ENCODE measurements at places on chromosomes 16 and 17.
A peak's percentile ranks its signal among the peaks of the same experiment; 100 is the strongest.

- no peak for DNase-seq
These were observed 5.9 kb downstream of the LITAFD start for GRCh38 chr16:8887952-8888560.

- DNase-seq: no peak
These were observed 10.8 kb downstream of the LYRM1 start for GRCh38 chr16:20911361-20911760.

- DNase-seq: no peak
These were observed 61.1 kb upstream of the MTMR4 start for GRCh38 chr17:58575511-58575910.

- DNase-seq: no peak
These were observed 1.6 kb downstream of the ZNF598 start for GRCh38 chr16:2008009-2008526.

DNA sequence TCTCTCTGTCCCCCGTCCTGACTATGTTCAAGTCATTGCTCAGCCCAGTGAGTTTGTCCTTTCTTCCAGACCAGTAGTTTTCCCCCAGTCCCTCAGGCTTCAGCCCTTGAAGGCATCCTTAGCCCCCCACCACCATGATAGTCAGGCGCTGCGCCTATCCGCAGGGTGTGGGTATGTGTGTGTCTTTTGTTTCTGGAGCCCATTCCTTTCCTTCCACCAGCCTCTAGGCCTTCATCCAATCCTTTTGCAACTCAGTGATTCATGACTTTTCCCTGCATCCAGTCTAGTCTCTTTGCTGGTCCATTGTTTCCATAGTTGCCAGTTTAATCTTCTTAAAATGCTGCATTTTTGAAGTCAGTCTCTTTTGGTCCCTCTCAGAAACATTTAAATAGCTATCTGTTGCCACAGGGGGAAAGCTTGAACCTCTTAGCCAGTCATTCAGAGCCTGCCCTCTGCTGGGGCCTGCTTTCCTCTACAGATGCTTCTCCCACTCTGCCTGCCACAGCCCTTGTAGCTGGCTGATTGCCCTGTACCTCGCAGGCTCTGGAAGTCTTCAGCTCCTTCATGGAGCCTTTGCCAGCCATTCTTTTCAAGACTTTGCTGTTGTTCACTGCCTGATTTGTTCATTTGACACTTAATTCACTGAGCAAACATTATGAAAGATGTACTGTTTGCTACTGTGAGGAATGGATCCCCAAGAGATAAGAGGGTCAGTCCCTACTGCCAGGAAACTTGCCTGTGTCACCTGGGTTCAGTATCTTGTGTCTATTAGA lies 55.9 kb upstream of the ADCY7 start:
- DNase-seq: peak; percentile 14

GRCh38 chr16:9212621-9213020 lies 121.2 kb downstream of the HAPSTR1 start:
- no peak for DNase-seq

DNA sequence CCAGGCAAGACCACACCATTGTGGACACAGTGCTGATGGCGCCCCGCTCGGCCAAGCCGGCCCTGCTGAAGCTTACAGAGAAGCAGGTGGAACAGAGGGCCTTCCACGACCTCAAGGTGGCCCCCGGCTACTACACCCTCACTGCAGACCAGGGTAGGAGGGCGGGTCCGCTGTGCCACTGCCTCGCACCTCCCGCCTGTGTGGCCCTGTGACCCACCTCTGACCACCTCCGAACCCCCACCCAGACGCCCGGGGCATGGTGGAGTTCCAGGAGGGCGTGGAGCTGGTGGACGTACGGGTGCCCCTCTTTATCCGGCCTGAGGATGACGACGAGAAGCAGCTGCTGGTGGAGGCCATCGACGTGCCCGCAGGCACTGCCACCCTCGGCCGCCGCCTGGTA lies 21.1 kb downstream of the ITGB4 start:
- no peak for DNase-seq

DNA sequence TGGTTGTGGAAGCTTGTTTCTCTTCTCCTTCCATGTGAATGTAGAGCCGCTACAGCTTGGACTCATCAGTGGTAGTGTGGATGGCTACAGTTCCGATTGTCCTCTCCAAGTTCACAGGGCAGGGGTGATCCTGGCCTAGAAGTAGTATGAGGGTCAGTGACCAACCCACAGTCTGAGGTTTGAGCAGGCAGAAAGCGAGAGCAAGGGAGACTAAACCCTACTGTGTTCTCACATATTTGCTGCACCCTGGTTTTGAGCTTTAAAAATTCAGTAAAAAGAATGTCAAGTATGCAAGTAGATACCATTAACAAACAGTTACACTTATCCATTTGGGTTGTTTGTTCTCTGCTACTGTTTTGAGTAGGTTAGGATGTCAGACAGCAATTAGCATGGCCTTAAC lies 148.9 kb downstream of the MRTFB start:
- no peak for DNase-seq

DNA sequence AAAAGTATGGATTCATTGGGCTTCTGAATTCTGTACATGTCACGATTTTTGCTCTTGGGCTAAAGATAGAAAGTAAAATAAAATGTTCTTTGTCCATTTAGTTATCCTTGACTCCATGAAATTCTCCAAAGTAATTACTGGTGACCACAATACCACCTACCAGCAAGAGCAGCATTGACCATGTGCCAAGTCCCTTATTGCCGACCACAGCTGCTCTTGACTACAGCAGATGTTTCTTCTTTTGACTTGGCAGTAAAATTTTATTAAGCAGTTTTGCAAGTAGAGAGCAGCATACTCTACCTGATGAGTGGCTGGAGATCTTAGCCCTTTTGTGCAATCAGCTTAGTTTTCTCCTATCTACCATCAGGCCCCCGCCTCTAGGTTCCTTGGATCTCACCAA lies 152.2 kb upstream of the TBX2 start:
- DNase-seq: peak; percentile 26

DNA sequence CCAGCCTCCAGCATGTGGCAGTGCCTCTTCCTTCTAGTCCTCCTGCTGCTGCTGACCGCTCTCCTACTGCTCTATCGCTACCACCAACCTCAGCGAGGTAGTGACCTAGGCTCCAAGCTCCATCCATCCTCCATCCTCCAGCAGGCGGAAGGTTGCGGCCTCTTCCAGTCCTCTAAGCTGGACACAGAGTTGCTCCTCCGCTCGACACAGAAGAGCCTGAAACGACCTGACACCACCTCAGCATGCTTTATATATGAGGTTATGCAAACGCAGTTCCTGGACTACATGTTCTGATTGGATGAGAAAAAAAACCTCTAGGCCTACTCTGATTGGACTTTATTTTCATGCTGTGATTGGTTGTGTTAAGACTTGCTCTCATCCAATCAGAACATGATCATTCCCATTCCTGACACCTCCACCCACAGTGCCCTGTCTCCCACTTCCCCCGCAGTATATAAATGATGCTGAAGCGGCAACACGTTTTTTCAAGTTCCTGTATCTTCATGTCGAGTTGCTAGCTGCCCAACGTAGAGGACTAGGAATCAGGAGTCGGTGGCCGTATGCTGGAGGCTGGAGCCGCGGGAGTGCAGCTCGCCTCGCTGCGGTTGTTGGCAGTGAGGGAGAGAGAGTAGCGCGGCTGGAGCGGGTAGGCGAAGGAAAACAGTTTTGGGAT lies 398.1 kb downstream of the KCNJ18 start:
- no peak for DNase-seq

- DNase-seq: no peak
These were observed 260.5 kb downstream of the HAPSTR1 start for GRCh38 chr16:9351841-9352434.

GRCh38 chr16:88022076-88023042 lies 71.1 kb downstream of the BANP start:
- DNase-seq: no peak

DNA sequence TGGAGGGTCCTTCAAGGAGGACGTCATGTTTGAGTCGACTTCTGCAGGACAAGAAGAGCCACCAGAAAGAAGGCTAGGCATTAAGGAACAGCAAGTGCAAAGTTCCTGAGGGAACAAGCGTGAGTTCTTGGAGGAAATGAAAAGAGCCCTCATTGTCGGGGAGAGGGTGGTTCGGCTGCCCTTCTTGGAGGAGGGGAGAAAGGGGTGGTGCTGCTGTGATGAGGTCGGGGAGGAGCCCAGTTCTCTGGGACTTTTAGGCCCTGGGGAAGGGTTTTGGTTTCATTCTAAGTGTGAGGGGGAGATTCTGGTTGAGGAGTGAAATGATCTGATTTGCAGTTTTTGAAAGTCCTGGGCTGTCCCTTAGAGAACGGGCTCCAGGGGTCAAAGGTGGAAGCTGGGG lies 4.1 kb downstream of the BICDL2 start:
- DNase-seq: no peak

DNA sequence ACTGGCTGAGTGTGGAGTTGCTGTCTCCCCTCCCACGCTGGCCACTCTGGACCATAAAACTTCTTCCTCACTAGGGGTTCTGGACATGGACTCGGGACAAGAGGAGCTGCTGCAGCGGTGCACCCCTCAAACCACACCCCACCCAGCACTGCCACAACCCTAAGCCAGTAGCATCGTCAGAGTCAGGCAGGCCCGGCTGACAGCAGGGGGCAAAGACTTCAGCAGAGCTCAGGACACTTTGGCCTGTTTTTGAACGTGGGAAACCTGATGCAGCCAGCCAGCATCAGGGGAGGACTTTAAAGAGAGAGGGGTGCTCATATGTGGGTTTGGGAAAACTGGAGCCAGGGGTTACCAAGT lies 9.6 kb downstream of the MEOX1 start:
- no peak for DNase-seq

DNA sequence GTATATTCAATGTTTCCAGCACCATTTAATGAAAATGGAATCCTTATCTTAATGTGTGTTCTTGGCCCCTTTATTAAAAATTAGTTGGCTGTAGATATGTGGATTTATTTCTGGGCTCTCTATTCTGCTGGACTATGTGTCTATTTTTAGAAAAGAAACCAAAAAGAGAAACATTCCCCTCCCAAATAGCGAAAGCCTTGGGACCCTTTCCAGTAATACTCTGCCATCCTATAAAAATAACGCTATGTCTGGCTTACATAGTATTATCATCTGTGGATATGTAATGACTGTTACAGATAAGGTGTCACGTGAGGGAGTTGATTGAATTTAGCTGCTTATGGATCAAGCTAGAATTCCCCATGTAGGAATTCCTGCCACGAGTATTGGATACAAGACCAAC lies 279.3 kb upstream of the KIF2B start:
- no peak for DNase-seq

- no peak for DNase-seq
These were observed 5.4 kb downstream of the SLC12A3 start for GRCh38 chr16:56870276-56870888.

GRCh38 chr16:66443269-66443652 lies 16.2 kb downstream of the BEAN1 start:
- no peak for DNase-seq

DNA sequence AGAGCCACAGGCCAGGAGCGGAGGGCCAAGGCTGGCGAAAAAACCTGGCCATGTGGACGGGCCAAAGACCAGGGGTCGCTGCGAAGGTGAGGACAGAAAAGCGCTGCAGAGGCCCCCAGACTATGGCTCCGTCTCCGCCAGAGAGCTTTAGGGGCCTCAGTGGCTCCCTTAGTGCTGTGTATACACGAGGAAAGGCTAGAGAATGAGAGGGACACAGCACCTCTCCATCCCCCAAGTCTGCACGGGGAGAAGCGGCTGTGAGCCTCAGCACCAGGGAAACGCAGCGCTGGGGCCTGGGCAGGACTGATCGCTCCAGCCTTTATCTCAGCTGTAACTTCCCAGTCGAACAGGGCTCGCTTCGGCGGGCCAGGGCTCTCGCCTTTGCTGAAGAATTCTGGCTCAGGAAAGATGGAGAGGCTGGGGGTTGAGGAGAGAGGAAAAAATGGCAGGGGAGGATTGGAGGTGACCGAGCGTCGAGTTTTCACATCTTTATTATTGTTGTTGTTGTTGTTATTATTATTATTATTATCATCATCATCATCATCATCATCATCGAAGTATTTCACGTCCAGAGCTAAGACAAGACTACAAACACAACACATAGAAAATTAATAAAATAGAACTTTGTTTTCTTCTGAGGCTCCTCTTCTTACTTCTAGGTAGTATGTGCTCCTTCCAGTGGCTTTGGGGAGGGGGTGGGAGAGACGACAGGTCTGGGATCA lies 1.9 kb upstream of the HOXB5 start:
- no peak for DNase-seq

DNA sequence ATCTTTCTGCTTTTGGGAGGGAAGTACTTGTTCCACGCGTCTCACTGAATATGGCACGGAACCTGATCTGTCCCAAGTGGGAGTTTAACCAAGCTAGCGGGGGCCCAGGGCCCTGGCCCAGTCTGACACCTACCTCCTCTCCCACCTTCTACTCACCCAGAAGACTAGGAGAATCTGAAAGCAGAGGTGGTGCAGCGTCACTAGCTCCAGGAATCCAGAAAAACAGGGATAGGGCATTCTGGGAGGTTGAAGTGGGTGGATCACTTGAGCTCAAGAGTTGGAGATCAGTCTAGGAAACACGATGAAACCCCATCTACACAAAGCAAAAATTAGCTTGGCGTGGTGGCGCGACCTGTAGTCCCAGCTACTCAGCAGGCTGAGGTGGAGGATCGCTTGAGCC lies 163.5 kb upstream of the ZNF267 start:
- no peak for DNase-seq

- DNase-seq: no peak
These were observed 9.4 kb downstream of the MSLN start for GRCh38 chr16:769934-770333.

GRCh38 chr16:84361546-84361945 lies 6.8 kb upstream of the ATP2C2 start:
- no peak for DNase-seq

DNA sequence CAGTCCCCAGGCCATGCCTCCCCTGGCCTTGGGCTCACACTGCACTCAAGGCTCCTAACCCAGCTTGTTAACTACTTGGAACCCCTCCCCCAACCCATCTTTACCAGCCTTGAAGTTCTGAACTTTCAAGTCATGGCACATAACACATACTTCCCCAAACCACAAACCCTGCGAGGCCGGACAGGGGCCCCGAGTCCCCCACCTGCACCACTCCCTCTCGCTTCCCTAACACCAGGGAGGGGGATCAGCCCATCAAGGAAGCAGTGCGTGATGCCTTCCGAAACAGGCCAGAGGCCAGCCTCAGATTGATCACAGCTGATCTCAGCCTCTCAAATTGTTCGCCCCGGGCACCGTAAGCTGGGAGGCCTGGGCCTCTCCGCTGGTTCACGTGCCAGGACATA lies 3.0 kb upstream of the NLRC3 start:
- no peak for DNase-seq

- DNase-seq: no peak
These were observed 25.0 kb upstream of the ADAM11 start for GRCh38 chr17:44733753-44734152.

- no peak for DNase-seq
These were observed 193.4 kb downstream of the LGALS9B start for GRCh38 chr17:20273741-20274500.

- no peak for DNase-seq
These were observed 200.8 kb upstream of the KCNJ16 start for GRCh38 chr17:69874175-69874670.
